ENCODE measurements at places on chromosomes 1 and 21. TPM values are rescaled to one million over a fixed set of nuclear protein-coding genes. Genes with fewer than 3 reads are reported as not detected.

GRCh38 chr1:3604997-3605823 lies 6.1 kb downstream of the MEGF6 start:
- DNase-seq, result no peak

- DNase-seq, result no peak
These were observed 8.6 kb upstream of the PPFIA4 start for GRCh38 chr1:203017692-203018091.

DNA sequence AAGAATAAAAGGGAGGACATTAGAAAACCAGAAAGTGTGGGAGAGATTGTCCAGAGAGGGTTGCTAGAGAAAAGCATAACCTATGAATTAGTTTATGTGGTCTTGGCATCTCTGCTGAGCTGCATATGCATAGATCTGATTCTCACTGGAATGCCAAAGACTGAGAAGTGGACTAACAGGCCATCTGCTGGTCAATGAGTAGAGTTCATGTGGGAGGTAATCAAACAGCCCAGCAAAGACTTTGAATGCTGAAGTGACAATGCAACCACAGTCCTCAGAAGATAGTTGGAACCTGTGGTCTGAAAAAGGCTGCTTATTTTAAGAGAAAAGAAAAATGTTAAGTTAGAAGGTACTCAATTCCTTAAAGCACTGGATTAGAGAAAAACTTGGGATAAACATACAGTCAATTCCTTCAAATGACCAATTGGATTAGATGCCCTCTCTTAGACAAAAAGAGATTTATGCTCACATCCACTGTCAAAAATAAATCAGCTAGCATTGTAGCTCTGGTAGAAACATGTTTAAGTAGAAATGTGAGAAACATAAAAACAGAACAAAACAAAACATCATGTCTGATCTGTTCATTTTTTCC lies 382.8 kb downstream of the AMY1C start:
- peak; percentile 15 for DNase-seq

- no peak for DNase-seq
These were observed 18.1 kb downstream of the LAMB3 start for GRCh38 chr1:209634005-209634737.

DNA sequence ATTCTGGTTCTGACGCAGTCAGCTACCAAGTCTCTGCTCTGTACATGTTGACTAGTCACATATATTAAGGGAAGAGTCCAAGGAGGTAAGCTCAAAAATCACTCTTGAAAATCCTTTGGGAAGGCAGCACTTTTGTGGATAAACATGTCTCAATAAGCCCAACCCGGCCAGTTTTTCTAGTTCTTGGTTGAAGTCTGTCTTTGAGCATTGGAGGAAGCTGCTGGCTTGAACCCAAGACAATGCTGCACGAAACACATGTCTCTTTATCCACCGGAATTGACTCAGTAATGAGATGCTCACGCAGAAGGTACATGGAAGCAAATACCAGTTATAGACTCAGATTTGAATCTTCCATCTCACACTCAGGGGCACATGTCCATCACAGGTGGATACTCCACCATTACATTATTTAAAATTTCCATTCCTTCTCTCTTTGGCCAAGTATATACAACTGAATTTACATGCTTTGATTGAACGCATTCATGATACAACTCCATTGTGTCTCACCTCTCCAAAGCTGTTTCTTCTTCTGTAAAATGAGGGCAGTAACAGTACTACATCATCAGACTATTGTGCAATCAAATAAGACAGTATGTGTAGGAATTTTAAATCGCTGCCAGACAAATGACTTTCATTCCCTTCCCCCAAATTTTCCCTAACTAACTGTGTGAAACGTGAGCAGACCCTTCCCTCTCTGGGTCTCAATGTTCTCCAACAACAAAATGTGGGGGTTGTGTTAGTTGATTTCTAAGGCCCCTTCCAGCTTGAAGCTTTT lies 9.6 kb upstream of the GUCA2A start:
- DNase-seq, result no peak

DNA sequence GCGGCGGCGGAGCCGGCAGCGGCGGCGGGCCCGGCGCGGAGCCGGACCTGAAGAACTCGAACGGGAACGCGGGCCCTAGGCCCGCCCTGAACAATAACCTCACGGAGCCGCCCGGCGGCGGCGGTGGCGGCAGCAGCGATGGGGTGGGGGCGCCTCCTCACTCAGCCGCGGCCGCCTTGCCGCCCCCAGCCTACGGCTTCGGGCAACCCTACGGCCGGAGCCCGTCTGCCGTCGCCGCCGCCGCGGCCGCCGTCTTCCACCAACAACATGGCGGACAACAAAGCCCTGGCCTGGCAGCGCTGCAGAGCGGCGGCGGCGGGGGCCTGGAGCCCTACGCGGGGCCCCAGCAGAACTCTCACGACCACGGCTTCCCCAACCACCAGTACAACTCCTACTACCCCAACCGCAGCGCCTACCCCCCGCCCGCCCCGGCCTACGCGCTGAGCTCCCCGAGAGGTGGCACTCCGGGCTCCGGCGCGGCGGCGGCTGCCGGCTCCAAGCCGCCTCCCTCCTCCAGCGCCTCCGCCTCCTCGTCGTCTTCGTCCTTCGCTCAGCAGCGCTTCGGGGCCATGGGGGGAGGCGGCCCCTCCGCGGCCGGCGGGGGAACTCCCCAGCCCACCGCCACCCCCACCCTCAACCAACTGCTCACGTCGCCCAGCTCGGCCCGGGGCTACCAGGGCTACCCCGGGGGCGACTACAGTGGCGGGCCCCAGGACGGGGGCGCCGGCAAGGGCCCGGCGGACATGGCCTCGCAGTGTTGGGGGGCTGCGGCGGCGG lies 1.0 kb downstream of the ARID1A start:
- DNase-seq, result no peak

DNA sequence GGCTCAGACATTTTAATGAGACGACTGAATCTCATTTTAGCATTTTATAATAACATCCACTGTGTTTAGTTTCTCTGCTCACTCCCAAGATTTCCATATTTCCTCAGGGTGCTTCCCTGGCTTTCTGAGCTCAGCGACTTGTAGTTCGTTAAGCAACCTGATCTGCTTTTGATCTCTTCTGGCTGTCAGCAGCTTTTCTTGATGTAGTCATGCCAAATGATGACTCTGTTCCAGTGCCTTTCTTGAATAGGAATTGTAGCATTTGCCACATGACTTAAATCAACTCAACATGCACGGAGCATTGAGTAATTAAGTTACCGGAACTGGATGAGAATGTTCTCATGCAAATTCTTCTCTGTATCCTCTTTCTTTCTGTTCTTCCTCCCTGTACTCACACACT lies 246.1 kb downstream of the FMN2 start:
- DNase-seq, result no peak

- no peak for DNase-seq
These were observed 12.0 kb upstream of the PRELP start for GRCh38 chr1:203463469-203464062.

- DNase-seq, result peak; percentile 35
These were observed 631 bp downstream of the LRIF1 start for GRCh38 chr1:110962892-110963690.

DNA sequence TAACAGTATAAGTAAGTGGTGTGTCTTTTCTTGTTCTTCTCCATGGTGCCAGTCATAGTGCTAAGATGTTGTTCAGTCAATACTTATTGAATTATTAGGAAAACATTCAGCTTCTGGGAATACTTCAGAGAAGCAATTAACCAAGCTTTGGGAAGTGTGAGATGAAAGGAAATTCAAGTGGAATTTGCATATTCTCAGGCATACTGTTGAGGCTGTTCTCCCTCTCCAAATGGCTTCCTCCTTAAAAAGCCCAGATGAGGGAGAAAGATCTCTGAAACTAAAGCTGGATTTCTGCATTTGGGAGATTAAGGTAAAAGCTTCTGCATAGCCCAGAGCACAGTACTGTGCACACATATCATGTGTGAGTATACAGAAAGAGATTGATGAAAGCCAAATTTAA lies 73.4 kb downstream of the MACF1 start:
- DNase-seq, result no peak

GRCh38 chr1:226994586-226995364 lies 54.7 kb downstream of the COQ8A start:
- no peak for DNase-seq

DNA sequence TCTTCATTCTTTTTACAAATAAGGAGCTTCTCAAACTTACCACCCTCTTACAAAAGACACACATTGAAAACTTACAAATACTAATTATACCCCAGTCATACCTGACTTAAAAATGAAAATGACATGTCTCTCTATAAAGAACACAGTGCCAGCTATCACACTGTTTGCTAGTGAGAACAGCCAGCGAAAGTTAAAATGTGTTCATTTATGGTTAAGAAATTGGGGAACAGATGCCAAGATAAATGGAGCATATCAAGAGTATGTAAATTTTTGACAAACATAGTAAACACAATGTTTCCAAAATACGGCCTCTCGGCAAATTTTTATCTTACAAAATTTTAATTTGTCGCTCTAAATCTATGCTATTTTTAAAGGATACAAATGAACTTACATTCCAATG lies 1422.9 kb downstream of the KCNT2 start:
- no peak for DNase-seq

GRCh38 chr1:234218078-234218477 lies 155.2 kb upstream of the COA6 start:
- no peak for DNase-seq

DNA sequence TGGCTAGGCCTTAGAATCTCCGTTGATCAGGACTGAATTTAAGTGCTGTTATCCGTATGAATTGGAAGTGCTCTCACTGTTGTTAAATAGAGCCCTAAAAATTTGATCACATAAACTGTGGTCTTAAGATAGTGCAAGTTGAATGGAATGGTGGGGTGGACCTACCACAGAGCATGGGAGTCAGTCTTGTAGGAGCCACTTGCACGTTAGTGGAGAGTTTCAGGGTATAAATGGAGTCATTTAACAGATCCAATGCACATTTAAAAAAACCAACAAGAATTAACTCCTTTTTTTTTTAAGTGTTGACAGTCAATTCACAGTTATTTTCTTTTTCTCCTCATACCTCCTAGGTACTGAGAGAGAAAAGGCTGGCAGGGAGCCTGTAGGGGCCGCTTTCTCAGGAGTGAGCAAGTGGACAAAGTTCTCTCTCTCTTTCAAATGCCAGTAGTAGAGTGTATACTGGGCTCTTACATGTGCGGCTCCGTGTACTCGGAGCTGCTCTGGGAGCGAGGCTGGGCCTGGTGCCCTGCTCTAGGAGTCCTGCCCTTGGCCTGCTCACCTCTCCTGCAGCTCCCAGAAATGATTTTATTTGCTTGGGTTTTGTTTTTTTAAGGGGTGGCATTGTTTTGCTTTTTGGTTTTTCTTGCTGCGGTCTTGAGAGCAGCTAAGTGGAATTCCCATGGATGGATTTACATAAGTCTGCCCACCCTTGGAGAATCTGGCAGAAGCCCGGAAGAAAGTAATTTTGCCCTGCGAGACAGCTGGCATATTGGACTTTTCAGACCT lies 91.3 kb downstream of the ATP5PO start:
- DNase-seq, result no peak

Gene BSND
- not detected for total RNA-seq

Gene MTMR11
- total RNA-seq, result 12.0 TPM

Gene CTSK
- 4.4 TPM for total RNA-seq

Gene SYTL1
- total RNA-seq, result 2.4 TPM

Gene ITLN2
- not detected for total RNA-seq

Gene DCDC2B
- not detected for total RNA-seq

Gene PYHIN1
- not detected for total RNA-seq

Gene CCDC17
- 2.2 TPM for total RNA-seq

Gene OR14A2
- not detected for total RNA-seq

Gene KLF17
- not detected for total RNA-seq
